ENCODE measurements at places on chromosomes 5 and 9.

GRCh38 chr5:137440795-137441194 is 58.3 kb downstream of the SPOCK1 start:
- no peak for DNase-seq

DNA sequence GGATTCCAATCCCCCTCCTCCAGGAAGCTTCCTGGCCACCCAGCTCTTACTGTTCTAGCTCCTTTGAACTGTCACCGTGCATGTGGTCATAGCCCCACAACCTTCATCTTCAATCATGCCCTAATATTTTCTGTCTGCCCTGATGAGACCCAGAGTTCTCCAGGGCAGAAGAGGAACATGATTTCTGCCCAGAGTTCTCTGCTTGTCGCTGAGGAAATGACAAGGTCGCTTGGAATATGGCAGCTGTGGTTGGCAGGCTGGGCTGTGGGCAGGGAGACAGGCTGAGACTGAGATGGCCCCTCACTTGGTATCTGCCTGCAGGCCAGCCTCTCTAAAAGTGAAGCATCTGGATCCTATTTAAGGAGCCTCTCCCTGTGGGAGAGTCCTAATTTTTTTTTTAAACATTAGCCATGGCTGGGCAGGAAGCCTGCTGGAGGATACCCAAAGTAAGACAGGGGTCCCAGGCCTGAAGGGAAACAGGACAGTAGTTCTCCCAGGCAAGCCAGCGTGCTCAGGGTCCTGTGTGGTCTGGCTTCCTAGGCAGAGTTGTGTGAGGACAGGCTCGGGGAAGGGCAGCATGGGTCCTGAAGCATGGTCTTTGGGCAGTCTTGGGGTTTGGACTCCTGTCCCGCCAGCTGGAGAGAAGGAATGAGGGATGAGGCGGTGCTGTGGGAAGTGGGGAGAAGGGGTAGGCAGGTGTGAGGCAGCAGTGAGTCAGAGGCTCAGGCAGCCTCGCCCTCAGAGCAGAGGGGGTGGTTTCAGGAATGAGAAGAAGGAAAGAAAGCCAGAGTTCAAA is 242.1 kb downstream of the FSTL4 start:
- DNase-seq, result no peak

- DNase-seq, result no peak
Measured at GRCh38 chr5:16034319-16035001, 145.1 kb downstream of the MARCHF11 start.

- no peak for DNase-seq
Measured at GRCh38 chr5:136132087-136132486, 558 bp upstream of the SMAD5 start.

GRCh38 chr5:16392718-16393117 is 72.9 kb downstream of the ZNF622 start:
- no peak for DNase-seq

- no peak for DNase-seq
Measured at GRCh38 chr9:129632460-129632859, 6.5 kb downstream of the NTMT1 start.

DNA sequence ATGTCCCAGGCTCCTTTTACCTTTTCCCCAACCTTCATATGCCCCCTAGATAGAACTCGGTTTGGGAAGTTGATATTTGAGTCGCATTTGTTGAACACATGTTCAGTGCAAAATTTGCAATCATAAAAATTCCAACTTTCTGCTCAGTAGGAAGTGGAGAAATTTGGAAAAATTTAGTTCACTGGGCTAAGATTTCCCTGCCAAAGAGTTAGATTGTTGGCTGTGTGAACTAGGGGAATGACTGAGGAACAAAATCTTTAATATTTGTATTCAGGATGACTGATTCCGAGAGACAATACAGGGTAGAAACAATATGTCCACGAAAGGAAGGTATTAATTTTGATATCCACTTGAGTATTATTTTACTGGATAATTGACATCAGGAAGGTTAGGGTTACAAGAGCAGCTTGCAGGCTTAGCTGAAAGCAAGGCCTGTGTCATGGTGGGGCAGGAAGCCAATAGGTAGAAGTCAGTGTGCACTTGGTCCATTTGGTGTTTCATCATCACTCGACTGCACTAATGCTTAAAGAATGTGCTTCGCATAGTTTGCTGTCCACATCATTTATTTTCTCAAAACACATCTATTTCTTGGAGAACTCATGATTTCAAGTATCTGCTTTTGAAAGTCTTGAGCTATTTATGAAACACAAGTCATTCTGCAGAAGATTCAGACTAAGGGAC is 59.4 kb upstream of the GNA14 start:
- no peak for DNase-seq
